ENCODE measurements at places on chromosomes 1 and 21.
A peak's percentile ranks its signal among the peaks of the same experiment; 100 is the strongest.

DNA sequence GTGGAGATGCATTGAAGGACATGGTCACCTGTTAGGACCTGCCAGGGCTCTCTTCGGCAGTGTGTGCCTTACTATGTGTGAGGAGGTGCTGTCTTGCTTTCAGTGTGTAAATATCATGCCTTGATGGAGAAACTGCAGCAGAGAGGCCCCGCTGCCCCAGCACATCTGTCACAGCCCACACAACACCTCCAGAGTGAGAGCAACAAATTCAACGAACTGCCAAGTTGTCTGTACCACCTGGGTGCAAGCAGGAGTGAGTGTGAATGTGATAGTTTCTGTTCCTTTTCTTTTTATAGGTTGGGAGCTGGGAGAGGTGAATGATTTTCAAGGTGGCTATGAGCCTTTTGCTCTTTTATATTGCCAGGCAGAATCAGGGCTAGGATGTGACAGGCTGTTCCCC lies 114.6 kb upstream of the KIAA0040 start:
- DNase-seq, result no peak

- DNase-seq, result no peak
These were observed 85.9 kb downstream of the TM2D1 start for GRCh38 chr1:61638911-61639605.

- DNase-seq, result peak; percentile 47
These were observed 273.8 kb downstream of the KCNJ6 start for GRCh38 chr21:37642493-37642892.

GRCh38 chr1:200415789-200416593 lies 6.2 kb upstream of the ZNF281 start:
- DNase-seq, result no peak

- DNase-seq, result no peak
These were observed 15.9 kb downstream of the LRRC8B start for GRCh38 chr1:89540406-89540970.

GRCh38 chr1:21936366-21937031 lies 611 bp downstream of the HSPG2 start:
- DNase-seq, result no peak

All from activated CD8-positive, alpha-beta memory T cell treated with anti-CD3 and anti-CD28 coated beads, Interleukin-2, amount 10 ng/mL, durations not matched to agents 7 days and 5 days (primary cell).